ENCODE measurements at places on chromosomes 3 and 15.

DNA sequence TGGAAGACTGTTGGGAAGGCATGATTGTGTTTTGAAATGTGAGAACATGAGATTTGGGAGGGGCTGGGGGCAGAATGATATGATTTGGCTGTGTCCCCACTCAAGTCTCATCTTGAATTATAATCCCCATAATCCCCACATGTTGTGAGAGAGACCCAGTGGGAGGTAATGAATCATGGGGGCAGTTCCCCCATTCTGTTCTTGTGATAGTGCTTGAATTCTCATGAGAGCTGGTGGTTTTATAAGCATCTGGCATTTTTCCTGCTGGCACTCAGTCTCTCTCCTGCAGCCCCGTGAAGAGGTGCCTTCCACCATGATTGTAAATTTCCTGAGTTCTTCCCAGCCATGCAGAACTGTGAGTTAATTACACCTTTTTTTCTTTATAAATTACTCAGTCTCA, 430.5 kb downstream of the OTOL1 start:
- no peak for DNase-seq

DNA sequence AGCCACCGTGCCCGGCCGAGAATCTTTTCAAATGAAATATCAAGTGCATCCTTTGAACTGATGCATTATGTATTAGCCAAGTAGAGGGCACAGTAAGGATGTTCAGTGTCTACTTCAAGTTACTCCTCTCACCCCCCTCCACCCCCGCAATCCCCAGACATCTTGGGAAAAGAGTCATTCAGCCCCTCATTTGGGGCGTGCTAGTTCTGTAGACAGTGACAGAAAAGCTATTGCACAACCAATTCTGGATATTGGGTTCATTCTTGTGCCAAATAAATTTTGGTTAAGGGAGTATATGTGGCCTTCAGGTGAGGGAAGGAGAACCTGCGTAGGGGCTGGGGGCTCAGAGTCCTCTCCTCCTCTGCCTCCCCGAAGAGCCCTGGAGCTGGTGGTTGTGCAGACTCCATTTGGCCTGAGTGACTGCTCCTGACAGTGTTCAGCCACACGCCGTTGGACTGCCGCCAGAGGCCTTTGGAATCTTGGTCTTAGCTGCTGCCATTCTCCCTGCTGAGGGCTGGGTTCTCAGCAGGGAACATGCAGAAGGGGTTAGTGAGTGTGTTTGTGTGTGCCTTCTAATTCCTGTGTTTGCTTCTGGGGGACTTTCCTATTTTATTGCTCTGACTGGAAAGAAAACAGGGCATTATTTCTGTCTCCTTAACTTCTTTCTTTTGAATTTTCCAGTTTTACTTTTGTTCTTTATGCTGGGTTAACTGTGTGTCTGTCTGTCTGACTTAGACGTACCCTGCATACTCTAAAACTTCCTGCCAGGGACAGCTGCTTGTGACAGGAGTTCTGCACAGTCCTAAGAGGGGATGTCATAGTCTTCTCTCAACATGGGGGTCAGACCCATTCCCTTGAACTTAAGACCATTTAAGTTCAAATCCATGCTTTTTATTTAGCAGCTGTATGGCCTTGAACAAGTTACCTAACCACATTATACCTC, 21.0 kb downstream of the RARB start:
- DNase-seq, result no peak

- DNase-seq, result no peak
Observed at GRCh38 chr3:41629986-41630385, 331.9 kb downstream of the ULK4 start.

- DNase-seq, result no peak
Observed at GRCh38 chr15:74295800-74296199, 59.7 kb downstream of the CCDC33 start.

- no peak for DNase-seq
Observed at GRCh38 chr15:41483519-41483918, 10.2 kb upstream of the ITPKA start.

DNA sequence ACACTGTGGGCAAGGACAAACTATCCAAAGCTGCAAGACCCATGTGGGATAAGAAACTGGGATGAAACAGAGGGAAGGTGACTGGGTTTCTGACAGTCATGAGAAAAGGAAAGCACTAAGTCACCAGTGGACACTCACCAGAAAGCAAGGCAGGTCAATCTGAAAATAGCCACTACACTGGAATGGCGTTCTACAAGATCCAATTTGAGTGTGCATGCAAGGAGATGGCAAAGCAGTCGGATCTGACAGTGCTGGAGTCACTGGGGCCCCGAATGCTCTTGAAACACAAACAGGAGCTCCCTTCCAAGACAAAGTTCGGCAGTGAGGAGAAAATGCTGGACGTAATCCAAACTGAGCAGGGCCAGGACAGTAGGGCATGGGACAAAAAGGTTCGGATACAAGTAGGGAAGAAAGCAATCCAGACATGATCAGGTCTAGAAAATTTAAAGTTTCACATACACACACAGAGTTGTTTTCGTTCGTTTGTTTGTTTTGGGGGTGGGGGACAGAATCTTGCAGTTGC, 95.5 kb downstream of the EOMES start:
- no peak for DNase-seq

DNA sequence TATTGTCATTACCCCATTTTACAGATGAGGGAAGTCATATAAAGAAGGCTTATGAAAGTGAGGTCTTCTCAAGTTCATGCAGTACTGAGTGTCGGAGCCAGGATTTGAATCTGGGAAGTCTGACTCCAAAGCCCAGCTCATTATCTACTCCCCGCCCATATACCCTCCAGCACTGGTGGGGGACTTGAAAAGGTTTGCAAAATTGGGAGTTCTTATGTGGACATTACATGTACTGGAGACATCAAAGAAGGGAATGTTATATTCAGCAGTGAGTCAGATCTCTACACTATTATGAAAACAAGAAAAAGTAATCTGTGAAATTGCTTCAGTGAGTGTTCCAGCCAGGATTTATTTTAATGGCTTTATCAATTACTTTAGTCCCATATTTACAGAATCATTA, 185.2 kb upstream of the CADPS start:
- no peak for DNase-seq

- DNase-seq, result no peak
Observed at GRCh38 chr15:93709708-93710107, 521.7 kb upstream of the MCTP2 start.

DNA sequence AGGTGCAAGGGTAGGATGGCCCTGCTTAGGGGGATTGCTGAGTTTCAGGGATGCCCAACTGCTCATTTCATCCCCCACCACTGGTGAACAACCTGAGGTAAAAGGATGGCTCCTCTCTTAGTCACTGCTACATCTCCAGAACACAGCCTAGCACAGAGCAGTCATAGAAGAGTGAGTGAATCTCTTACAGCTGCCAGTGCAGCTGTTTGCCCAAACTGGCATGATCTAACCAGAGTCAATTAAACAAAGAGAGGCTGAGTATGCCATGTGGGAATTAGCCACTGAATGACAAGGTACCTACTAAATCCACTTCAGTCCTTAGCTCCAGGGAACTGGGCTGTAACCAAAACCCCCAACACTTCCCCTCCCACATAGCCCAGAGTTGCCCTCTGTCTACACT, 6.8 kb upstream of the NCKIPSD start:
- DNase-seq, result no peak

- DNase-seq, result no peak
Observed at GRCh38 chr3:175447521-175447920, 588.4 kb downstream of the NAALADL2 start.

DNA sequence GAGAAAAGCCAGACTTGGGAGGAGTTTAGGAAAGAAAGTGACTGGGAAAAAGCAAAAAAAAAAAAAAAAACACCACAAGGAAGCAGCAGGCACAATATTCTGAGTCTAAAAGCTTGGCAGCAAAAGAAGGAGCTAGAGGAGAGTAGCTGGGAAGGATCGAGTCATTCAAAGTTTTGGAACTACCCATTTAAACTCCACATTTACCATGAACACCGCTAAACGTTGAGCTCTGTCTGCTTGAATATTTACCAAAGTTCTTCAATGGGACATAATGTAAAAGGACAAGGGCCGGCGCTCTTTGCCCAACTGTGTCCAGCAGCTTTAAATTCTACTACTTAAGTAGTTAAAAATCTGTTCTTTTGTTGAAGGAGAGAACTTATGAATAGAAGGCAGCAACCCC, 481.9 kb downstream of the FOXP1 start:
- no peak for DNase-seq

DNA sequence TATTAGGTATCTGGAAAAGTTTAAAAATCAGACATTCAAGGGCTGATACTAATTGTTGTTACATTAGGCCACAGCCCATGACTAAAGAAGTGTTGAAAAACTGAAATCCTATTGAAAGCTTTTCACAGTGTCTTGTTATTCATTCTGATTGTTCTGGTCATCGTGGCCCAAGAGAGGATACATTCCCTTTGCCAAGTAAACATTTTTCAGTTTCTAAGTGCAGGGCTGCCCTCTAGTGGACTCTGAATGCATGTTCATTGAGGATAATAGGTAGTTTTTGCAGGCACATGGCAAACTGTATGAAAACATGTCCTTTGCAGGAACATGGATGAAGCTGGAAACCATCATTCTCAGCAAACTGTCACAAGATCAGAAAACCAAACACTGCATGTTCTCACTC, 181.1 kb downstream of the MYRIP start:
- DNase-seq, result peak; percentile 50

DNA sequence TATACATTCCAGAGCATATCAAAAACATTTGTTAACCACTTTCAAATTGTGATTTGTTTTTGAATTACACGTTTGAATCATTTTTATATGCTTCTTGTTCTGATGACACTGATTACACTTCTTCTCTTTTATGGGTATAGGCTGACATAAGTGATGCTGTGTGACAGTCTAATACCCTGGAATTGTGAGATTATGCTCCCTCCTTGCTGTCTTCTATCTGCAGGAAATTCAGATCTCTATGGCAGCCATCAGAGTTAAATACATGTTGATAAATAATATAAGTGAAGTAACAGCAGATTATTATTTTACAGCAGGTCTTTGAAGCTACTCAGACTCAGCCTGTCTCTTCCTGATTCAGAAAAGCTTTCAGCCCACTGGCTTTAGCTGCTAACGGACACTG, 248.9 kb downstream of the ZMAT3 start:
- DNase-seq, result no peak

DNA sequence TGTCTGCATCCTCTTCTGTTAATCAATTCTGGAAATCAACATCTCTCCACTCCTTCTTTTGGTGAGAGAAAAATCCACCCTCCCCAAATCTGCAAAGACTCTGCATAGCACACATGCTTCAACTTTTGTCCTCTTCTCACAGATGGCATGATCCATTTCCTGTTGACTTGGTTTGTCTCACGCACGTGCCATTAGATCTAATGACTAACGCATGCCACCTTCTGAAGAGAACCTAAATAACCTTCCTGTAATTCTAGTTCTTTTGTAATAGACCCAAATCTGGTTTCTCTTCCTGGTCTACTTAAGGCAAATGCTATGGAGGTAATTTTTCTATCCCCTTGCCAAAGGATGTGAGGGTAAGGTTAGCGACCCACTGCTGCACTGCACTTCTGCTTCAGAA, 51.0 kb upstream of the ATOSA start:
- DNase-seq, result peak; percentile 36

- DNase-seq, result no peak
Observed at GRCh38 chr3:152226176-152226575, 42.6 kb upstream of the MBNL1 start.

DNA sequence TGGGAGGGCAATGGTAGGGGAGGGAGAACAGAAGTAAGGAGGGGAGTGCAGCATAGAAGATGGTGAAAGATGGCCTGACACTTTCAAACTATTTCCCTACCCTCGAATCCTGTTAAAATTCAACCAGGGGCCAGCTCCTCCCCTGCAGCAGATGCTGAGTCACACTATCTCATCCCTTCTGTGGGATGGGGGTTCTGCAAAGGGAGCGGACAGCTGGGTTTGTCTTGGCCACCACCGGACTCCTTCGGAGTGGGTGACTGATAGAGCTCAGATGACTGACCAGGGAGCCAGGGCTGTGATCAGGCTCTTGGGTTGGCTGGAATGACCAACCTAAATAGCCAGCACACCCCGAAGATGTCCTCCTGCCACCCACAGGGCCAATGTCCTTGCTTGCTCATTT, 33.6 kb upstream of the TMCC1 start:
- DNase-seq, result no peak

DNA sequence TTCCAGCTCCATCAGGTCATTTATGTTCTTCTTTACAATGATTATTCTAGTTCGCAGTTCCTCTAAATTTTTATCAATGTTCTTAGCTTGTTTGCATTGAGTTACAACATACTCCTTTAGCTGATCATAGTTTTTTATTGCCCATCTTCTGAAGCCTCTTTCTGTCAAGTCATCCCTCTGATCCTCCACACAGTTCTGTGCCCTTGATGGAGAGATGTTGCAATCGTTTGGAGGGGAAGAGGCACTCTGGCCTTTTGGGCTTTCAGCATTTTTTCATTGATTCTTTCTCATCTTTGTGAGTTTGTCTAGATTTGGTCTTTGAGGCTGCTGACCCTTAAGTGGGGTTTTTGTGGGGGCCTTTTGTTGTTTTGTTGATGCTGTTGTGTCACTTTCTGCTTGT, 234.6 kb upstream of the CBLB start:
- DNase-seq, result no peak

DNA sequence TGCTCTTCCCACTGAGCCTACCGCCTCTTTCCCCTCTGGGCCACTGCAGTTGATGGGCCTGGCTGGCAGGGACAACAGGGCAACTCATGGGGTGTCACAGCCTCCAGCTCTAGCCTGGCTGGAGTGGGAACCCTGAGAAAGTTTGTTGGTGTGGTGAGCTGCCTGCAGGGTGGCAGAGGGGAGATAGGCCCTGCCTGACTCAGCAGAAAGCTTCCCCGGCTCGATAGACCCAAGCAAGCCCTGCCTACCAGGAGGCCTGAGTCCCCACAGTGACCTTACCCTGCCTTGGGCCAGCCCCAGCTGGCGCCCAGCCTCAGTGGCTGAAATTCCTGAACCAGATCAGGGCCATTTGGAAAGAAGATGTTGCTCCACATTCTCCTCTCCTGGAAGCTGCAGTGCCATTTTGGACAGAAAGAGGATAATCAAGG, 29.4 kb downstream of the ABTB1 start:
- DNase-seq, result no peak

DNA sequence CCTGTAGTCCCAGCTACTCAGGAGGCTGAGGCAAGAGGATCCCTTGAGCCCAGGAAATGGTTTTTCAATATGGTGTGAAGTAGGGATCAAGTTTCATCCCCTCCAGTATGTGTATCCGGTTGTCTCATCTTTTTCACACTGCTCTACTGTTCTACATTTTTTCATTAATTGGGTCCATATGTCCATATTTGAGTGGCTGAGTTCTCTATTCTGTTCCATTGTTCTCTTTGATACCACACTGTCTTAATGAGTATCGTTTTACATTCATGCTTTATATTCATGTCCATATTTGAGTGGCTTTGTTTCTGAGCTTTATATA, 81.6 kb upstream of the LRRFIP2 start:
- DNase-seq, result no peak
